ENCODE measurements at places on chromosomes 2 and 18.

DNA sequence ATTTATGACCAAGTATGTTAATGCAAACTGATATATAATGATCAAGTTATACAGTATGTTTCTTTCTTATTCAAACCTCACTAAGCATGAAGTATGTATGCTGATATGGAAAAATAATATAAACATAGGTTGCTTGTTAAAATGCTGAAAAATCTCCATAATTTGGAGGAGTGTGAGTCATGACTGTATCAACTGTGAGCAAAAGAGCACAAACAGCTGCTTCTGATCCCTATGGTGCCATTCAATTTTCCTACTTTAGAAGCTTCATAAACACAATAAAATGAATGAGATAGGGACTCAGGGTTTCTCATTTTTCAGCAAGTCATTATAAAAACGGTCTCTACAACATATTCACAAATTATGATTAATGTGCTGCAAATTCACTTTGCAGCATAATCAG, 129.9 kb upstream of the TFPI start:
- no peak overlapping the region for H3K4me3 ChIP-seq
- H3K36me3 ChIP-seq, result no peaks in the 10 kb centered on the region
- no peak overlapping the region for H3K27ac ChIP-seq
- no peaks in the 10 kb centered on the region for H3K4me1 ChIP-seq
- no peaks in the 10 kb centered on the region for H3K27me3 ChIP-seq

GRCh38 chr2:233079473-233079877, 19.3 kb downstream of the INPP5D start:
- no peaks in the 10 kb centered on the region for H3K27me3 ChIP-seq
- peaks cover 18% of the 10 kb centered on the region for H3K36me3 ChIP-seq

DNA sequence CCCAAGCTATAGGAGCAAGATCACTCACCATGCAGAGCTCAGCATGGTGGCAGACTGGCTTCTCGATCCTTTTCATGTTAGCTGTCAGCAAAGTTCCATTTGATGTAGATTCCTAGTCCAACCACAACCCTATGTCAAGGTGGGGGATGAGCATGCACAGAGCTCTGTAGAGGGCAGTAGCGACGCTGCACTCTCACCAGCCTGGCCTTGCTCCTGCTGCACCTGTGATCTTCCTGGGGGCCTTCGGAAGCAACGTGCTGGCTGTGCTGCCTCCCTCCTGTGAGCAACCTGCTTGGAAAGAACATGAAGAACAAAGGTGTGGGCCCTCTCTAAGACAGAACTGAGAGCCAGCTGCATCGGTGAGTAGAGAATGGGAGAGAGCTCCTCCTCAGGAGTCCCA, 479.4 kb upstream of the MYT1L start:
- no peaks in the 10 kb centered on the region for H3K4me1 ChIP-seq
- no peaks in the 10 kb centered on the region for H3K27me3 ChIP-seq
- no peak for DNase-seq
- H3K27ac ChIP-seq, result no peak overlapping the region
- H3K36me3 ChIP-seq, result no peaks in the 10 kb centered on the region
- H3K4me3 ChIP-seq, result no peak overlapping the region

DNA sequence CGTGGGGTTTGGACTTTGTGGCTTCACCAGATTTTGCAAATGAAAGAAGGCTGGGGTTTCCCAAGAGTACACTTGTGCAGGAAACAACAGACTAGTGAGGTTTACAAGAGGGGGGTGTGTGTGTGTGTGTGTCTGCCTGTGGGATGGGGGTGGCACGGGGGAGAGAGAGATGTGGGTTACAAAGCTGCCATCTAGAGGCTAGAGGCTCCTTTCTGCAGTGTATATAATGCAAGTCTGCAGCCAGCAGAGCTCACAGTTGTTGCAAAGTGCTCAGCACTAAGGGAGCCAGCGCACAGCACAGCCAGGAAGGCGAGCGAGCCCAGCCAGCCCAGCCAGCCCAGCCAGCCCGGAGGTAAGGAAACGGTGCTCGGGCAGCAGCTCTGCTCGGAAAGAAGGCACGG, at the start of gene ACKR3:
Gene ACKR3 (plus strand): TSS at position 253 of the 401 bp plus-strand sequence. CDS start 10,641 bp downstream, outside the sequence.
- peaks cover 20% of the 10 kb centered on the region for H3K4me1 ChIP-seq
- no peaks in the 10 kb centered on the region for H3K27me3 ChIP-seq
- H3K27ac ChIP-seq, result no peak within 1 kb of the TSS
- no peaks in the 10 kb centered on the region for H3K36me3 ChIP-seq
- H3K4me3 ChIP-seq, result no peak within 1 kb of the TSS

- 0 out of 3 replicates have a peak, but pooled peaks cover 4% of the 10 kb centered on the region for H3K27me3 ChIP-seq
- H3K36me3 ChIP-seq, result no peaks in the 10 kb centered on the region
- H3K4me3 ChIP-seq, result no peak overlapping the region
- H3K27ac ChIP-seq, result no peak overlapping the region
- no peaks in the 10 kb centered on the region for H3K4me1 ChIP-seq
Observed at GRCh38 chr2:152814475-152815030, 96.1 kb downstream of the ARL6IP6 start.

- H3K27me3 ChIP-seq, result no peaks in the 10 kb centered on the region
- H3K4me3 ChIP-seq, result no peak overlapping the region
- no peak overlapping the region for H3K27ac ChIP-seq
- H3K4me1 ChIP-seq, result peaks cover 14% of the 10 kb centered on the region
- H3K36me3 ChIP-seq, result no peaks in the 10 kb centered on the region
Observed at GRCh38 chr2:18301421-18302139, 258.9 kb downstream of the RDH14 start.

GRCh38 chr2:127278959-127279358, 15.0 kb downstream of the ERCC3 start:
- no peak overlapping the region for H3K4me3 ChIP-seq
- no peak for DNase-seq
- no peak overlapping the region for H3K27ac ChIP-seq
- H3K27me3 ChIP-seq, result no peaks in the 10 kb centered on the region

Data from HepG2 (cell line).